Lung (tissue), 17 donors: ENCODE measurements at places on chromosomes 16 and 17. TPM values are rescaled to one million over a fixed set of nuclear protein-coding genes. Genes with fewer than 3 reads are reported as not detected.

- no peak for DNase-seq
Measured at GRCh38 chr17:73302189-73302588, 9.6 kb downstream of the CDC42EP4 start.

Gene ANKRD40CL
- total RNA-seq = not detected

- no peak for DNase-seq
Measured at GRCh38 chr17:73160980-73161630, 3.7 kb upstream of the SSTR2 start.

Gene HS3ST3A1
- 3.8 TPM for total RNA-seq

- no peak for DNase-seq
Measured at GRCh38 chr16:65917466-65917865, 449.0 kb upstream of the CDH5 start.

- DNase-seq = no peak
Measured at GRCh38 chr16:16019488-16019887, 70.1 kb downstream of the ABCC1 start.

DNA sequence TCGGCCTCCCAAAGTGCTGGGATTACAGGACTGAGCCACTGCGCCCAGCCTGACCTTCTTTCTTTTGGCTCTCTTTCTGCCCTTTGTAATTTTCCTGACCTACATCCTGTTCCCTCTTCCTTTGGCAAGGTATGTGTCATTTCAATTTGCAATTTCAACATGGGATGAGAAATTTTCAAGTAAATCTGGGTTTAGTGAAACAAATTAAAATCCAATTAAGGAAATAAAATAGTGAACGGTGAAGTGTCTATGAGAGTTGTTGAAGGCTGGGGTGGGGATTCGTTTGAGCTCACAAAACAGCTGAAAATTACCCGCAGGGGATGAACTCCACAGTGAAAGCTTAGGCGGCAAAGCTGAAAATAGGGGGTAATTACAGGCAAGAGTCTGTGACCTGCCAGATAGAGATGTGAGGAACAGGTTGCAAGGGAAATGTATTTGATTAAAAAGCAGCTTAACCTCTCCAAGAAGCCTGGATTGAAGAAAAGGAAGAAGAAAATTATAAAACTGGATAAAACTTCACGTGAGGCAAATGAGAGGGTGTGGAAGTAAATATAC is 277.7 kb downstream of the UTP18 start:
- no peak for DNase-seq

GRCh38 chr16:69253870-69254341 is 57.2 kb upstream of the VPS4A start:
- no peak for DNase-seq

Gene GUCY2D
- 1.8 TPM for total RNA-seq

- DNase-seq = peak; percentile 64
Measured at GRCh38 chr16:77553130-77553529, 118.3 kb upstream of the ADAMTS18 start.

GRCh38 chr17:49978501-49978900 is 9.5 kb downstream of the DLX4 start:
- DNase-seq = no peak

DNA sequence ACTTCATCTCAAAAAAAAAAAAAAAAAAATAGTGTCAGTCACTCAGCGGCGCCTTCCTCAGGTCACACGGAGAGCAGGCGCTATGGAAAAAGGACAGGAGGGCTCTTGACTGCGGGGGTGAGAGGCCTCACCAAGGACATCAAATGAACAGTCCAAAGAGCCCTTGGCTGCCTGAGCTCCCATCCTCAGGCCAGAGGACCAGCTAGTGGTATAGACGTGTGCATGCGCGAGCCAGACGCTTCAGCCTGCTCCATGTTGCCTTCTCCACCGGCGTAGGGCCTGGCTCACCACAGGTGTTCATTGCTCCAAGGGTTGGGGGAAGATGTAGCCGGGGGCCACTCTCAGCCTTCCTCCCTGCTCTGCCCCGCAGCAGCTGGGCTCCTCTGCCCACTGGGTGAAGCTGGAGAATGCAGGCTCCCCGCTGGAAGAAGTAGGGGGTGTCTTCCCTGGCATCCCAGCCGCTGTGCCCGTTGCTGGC is 65.8 kb upstream of the PLCG2 start:
- no peak for DNase-seq

DNA sequence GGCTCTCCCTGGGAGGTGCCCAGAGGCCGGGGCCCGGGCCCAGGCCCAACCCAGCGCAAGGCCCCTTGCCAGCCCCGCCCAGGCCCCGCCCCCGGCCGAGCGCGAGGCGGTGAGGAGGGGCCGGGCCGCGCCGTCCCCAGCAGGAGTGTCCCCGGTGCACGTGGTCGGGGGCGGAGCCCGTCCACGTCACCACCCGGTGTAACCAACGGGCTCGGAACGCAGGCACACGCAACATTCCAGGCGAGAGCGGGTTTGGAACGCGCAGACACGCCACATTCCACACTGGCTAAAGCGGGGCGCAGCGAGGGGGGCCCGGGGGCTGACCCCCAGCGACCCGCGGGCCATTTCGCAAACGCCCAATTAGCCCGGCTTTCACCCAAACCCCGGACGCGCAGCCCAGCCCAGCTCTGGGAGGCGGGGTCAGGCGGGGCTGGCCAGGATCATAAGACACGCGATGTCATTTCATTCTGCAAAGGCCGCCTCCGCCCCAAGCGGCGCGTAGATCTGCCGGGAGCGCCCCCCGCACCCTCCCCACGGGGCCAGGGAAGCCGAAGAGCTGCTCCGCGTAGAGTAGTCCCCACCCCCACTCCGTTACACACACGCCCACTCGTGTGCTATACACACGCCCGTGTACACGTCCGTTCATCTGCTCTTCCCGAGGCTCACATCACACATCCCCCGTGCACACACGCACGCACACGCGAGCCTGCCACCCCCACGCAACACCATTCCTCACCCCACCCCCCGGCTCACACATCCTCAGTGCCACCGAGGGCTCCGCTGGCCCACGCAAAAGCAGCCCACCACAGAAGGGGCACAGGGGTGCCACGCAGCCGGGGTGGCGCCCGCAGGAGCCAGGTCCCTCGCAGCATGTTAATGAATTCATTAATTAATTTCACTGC is 1.0 kb downstream of the MNT start:
- peak; percentile 96 for DNase-seq

Gene ITGA2B
- total RNA-seq = 2.1 TPM

Gene VWA3A
- total RNA-seq = 12.9 TPM

GRCh38 chr16:80670170-80670865 is 129.5 kb downstream of the DYNLRB2 start:
- DNase-seq = no peak

GRCh38 chr16:70162041-70162451 is 11.5 kb upstream of the CLEC18C start:
- no peak for DNase-seq

Gene PTX4
- total RNA-seq = 0.31 TPM

DNA sequence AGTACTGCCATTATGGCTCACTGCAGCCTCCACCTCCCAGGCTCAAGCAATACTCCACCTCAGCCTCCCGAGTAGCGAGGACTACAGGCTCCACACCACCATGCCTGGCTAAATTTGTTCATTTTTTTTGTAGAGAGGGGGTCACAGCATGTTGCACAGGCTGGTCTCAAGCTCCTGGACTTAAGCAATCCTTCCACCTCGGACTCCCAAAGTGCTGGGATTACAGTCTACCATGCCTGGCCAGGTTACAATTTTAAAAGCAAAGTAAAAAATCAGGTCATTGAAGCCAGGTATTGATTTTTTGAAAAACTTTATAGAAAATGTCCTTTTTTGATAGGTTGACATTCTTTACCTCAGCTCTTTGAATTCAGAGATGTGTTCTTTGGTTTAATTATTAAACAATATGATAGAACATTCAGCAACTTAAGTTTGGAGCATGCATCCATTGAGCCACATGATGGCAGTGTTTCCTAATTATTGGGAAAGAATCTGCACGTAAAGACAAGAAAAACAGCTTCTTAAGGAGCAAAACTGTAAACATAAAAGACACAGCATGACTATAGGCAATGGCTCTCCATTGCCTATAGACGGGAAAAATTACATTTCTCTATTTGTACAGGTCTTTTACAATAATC is 1.7 kb upstream of the SLC16A11 start:
- peak; percentile 62 for DNase-seq

- DNase-seq = no peak
Measured at GRCh38 chr17:28093999-28094716, 51.7 kb downstream of the NLK start.

GRCh38 chr16:426115-426905 is 861 bp downstream of the RAB11FIP3 start:
- peak; percentile 2 for DNase-seq

- DNase-seq = peak; percentile 54
Measured at GRCh38 chr16:23901178-23902033, 65.6 kb downstream of the PRKCB start.

GRCh38 chr17:49775546-49776260 is 11.8 kb upstream of the FAM117A start:
- peak; percentile 14 for DNase-seq

DNA sequence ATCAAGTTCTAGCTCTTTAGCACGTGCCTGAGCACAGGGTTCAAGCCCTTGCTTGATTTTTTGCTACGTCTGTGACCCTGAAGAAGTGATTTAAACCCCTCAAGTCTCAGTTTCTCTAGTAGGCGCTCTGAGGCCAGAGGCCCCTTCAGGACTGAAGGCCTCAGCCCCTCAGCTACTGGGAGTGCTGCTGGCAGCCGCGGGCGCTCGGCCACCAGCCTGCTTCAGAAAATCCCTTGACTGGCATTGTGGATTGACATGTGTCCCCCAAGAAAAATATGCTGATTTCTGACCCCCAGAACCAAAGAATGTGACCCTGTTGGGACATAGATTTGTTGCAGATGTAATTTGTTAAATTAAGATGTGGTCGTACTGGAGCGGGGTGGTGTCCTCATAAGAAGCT is 20.2 kb upstream of the WFDC1 start:
- DNase-seq = no peak

Gene CDRT15L2
- not detected for total RNA-seq

DNA sequence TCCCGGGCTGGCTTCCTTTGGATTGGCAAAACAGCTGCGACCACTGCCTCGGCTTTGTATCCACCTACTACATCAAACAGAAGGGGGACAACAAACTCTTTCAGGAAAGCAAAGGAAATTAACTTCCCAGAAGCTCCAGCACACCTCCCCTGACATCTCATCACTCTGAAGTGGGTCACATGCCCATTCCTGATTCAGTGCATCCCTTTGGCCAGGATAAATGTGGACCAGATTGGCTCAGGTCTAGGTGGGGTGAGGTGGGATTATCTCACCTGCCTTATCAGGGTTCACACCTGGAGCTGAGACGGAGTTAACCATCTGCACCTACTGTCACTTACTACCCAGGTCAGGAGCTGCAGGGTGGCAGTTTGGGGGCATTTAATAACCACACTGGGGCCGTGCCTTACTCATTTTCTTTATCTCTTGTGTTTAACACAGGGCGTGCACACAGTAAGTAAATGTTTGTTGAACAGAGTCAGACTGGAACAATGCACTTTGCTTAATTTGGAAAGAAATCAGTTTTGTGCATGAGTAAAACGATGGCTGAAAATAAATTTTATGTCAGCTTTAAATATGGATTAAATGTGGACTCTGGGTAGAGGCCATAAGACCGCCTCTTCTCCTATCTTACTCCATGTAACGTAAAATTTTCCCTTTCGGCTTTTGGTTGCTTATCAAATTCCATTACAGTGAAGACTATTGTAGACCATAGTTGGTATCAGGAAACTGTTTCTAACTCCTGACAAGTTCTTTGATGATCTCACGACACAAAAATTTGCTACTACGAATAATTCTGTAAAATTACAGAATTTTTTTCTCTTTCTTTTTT is 36.0 kb downstream of the IQCK start:
- no peak for DNase-seq

Gene RRAD
- total RNA-seq = 36.0 TPM

GRCh38 chr17:61597607-61598006 is 6.6 kb upstream of the NACA2 start:
- no peak for DNase-seq

DNA sequence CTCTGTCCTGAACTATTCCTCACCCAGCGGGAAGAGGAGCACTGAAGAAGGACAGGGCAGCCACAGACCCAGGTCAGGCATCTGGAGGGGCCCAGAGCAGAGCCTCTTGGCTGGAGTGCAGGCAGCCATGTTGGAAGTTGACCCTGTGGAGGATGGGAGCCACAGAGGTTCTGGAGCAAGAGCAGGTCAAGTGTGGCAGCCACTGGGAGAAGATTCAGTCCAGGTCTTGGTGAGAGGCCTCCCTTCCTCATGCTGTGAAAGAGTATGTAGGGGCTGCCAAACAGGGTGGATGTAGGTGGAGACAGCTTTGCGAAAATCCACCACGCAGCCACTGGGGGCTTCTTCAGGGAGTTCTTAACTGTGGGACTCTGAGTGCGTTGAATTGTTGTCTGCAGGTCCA is 590 bp upstream of the CD79B start:
- DNase-seq = no peak

DNA sequence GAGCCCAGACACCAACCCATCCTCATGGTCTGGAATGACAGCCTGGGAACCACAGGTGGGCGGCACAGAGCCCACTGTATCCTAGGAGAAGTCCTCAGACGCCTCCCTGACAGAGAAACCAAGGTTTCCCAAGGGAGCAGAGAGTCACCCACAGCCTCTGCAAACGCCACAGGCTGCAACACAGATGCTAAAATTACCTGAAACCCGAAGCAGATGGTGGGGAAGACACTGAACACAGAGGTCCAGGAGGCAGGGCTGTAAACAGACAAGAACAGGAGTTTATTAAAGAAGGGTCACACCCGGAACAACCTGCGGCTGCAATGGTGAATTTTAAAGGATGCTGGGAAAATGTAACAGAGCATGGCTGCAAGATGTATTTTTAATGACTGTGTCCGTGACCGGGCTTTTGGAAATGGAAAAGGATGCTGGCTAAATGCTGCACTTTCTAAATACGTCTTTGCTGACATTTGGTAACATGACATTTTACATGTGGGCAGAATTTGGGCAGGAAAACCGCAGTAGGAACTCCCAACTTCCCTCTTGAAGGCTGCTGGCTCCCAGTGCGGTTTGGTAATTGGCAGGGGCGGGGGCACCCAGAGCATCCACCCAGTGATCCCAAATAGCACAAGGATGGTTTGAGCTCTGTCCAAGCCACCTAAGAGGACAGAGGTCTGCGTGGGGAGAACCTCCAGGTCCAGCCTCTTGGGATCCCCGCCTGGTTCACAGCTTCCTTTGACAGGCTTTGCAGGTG is 13.1 kb downstream of the SLC38A8 start:
- no peak for DNase-seq

GRCh38 chr17:77372444-77373298 is 231.9 kb downstream of the SEC14L1 start:
- peak; percentile 98 for DNase-seq

GRCh38 chr17:28712032-28712704 is 480 bp upstream of the PROCA1 start:
- DNase-seq = peak; percentile 33

DNA sequence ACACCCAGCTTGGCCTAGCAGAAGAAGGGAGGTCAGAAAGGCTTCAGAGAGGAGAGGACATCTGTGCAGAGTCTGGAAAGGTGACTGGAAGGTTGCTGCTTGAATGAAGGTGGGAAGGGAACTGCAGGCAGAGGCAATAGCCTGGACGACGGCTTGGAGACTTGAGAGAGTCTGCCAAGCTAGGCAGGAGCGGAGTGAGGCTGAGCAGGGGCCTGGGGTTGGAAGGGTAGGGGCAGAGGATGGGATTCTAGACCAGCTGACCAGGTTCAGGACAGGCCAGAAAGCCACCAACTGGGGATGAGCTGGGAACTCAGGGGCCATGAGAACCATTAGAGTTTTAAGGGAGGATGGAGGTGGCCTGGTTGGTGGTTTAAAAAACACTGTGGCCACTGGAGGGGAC is 339 bp upstream of the SGCA start:
- DNase-seq = no peak

GRCh38 chr16:57445510-57445909 is 1.7 kb downstream of the CIAPIN1 start:
- DNase-seq = no peak

- DNase-seq = no peak
Measured at GRCh38 chr16:17692484-17692883, 221.7 kb upstream of the XYLT1 start.

- DNase-seq = no peak
Measured at GRCh38 chr17:50697663-50698272, 9.9 kb downstream of the ANKRD40 start.
